ENCODE measurements at places on chromosomes 2 and 18.

GRCh38 chr2:44771522-44771921 lies 170.0 kb upstream of the SIX3 start:
- no peak for DNase-seq

DNA sequence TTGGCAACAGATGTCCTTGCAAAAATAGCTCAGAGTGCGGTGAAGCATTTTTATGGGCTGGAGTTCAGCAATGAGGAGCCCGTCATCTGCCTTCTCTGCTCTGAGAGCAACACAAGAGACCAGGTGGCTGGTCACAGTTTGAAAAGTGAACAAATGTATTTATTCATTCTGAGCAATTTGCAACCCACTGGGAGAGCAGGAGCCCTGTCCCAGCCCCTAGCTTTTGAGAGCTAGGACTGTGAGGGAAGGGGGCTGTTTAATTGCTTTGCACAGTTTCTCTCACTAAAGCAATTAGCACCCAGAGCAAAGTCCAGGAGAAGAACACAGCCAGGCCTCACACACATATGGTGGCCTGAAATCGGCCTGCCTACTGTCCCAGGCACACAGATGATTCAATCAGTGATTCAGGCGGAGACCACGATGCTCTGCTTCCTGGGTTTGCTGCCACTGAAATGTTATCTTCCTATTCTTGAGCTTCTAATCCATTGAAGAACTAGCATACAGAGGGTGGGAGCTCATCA lies 646.1 kb upstream of the ACVR2A start:
- DNase-seq, result no peak

GRCh38 chr2:238238311-238238765 lies 1.5 kb downstream of the HES6 start:
- no peak for DNase-seq

GRCh38 chr2:96642564-96643360 lies at the start of gene FER1L5:
TSS of gene FER1L5 (plus strand) at chr2:96642764. CDS start at chr2:96642837, 73 bp downstream.
- no peak for DNase-seq

GRCh38 chr2:130286983-130287655 lies 55.6 kb upstream of the IMP4 start:
- DNase-seq, result no peak

GRCh38 chr2:36438449-36438977 lies 82.9 kb downstream of the CRIM1 start:
- DNase-seq, result peak; percentile 31

GRCh38 chr2:105883911-105884694 lies 139.4 kb downstream of the NCK2 start:
- DNase-seq, result no peak

- no peak for DNase-seq
These were observed 69.3 kb downstream of the FARP2 start for GRCh38 chr2:241425368-241425767.

DNA sequence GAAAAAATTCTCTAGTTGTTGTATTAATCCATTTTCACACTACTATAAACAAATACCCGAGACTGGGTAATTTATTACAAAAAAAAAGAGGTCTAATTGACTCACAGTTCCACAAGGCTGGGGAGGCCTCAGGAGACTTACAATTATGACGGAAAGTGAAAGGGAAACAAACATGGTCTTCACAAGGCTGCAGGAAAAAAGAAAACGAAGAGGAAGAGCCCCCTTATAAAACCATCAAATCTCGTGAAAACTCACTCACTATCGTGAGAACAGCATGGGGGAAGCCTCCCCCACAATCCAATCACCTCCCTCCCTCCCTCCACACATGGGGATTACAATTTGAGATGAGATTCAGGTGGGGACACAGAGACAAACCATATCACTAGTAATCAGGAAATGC lies 61.7 kb upstream of the SPTBN1 start:
- no peak for DNase-seq

DNA sequence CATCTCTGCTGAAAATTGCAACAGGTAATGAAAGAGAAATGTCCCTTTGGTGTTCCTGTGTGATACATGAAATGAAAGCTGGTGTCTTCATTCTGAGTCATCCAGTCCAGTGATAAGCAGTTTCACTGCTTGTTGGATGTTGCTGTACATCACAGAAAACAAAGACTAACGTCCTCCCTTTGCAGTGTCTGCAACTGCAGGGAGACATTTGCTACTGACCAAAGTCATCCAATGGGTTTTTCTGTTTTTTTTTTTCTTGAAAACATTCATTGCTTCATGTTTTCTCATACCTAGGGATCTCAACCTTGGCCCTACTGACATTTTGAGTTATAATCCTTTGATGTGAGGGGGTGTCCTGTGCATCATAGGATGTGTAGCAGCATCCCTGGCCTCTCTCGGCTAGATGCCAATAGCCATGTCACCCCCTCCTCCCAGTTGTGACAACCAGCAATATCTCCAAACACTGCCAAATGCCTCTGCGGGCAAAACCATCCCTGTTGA lies 63.6 kb upstream of the FZD5 start:
- DNase-seq, result no peak

GRCh38 chr18:51051105-51051712 lies 21.2 kb downstream of the SMAD4 start:
- DNase-seq, result peak; percentile 63

DNA sequence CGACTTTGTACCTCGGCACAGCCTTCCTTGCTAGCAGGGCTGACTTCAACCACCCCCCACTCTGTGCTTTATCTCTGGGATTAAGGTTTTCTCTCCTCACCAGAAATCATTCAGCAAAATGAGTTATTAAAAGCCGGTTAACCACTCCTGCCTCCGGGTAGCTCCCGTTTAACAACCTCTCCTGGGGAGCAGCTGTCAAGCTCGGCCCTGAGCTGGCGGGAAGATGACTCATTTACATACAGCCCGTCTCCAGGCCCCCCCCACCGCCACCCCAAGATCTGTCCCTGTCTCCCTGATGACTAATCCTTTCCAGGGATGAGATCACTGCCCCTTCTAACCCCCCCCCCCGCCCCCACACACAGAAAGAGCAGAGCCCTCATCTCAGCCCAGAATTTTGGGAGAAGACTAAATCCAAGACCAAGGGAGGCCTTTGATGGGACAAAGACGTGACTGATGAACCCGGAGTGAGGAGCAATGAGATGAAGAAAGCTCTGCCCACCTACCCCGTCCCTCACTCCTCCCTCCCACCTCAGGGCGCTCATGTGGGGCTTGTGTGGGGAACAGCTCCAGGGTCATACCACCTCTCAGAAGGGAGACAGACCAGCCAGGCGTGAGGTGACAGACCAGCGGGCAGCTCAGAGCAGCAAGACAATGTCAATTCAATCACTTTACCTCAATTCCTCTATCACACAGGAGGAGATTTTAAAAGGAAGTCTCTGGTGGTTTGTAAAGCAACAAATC lies 131.4 kb downstream of the MSH2 start:
- no peak for DNase-seq

DNA sequence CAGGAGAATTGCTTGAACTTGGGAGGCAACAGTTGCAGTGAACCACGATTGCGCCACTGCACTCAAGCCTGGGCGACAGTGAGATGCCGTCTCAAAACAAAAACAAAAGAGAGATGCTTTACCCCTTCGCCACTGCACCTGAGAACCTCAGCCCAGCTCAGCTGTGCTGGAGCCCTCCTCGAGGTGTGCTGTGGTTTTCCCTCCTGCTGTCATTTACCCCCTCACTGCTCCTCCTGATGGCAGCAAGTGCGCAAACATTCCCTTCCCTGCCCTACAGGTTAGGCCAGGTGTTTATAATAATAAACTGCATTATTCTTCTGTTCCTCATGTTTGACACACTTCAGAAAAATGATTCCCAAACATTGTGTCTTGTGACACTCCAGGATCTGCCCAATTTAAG lies 8.4 kb downstream of the FBXO36 start:
- no peak for DNase-seq

- no peak for DNase-seq
These were observed 141.8 kb upstream of the CTNNA2 start for GRCh38 chr2:79370976-79371538.

DNA sequence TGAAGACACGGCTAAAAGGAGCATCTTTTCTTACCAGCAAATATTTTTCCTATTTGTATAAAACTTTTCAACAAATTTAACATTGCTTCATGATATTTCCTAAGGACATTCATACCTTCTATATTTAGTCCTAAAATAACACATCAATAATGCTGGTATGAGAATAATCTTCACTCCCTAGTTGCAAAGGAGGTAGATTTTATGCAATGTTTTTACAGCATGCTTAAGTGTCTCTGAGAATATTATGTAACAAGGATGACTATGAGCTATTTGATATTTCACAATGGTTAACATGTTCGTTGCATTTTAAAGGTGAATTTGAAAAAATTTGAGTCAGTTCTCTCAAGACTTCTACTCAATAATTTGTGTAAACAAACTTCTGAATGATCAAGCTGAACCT lies 506.7 kb downstream of the NUP35 start:
- DNase-seq, result no peak

DNA sequence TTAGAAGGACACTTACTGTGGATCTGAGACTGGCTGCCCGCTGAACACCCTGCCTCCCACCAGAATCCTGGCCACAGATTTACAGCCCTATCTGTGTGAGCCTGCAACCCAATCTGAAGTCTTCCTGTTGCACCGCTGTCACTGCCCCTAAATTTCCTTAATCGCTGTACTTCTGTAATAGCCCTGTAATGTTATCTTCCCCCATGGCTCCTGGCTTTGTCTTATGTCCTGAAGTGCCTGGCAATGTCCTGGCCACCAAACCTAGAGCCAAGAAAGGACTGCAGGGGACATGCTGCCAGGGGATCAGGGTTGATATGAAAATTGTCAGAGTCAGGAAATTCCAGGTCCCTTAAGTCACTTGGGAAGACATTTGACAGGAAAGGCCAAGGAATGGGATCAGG lies 52.7 kb downstream of the FHOD3 start:
- no peak for DNase-seq

- DNase-seq, result peak; percentile 90
These were observed 115.1 kb downstream of the DTNB start for GRCh38 chr2:25558262-25558661.

DNA sequence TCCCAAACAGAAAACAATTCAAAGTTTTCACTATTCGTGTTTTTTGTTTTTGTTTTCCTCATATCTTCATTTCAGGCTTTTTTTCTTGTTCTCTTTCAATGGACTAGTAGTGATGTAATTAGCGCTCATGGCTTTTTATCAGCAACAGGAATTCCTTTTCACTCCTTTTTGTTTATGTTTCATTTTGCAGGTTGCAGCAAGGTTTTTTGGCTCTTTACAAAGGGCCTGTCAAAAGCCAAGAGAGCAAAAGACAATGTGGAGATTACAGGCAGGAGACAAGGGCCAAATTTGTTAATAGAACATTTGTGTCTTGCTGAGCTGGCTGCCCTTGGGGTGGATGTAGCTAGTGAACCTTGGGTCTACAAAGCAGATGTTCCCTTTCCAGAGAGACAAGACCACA lies 467.4 kb upstream of the CDH20 start:
- no peak for DNase-seq

GRCh38 chr2:64675860-64676259 lies 22.1 kb upstream of the SERTAD2 start:
- DNase-seq, result peak; percentile 73

GRCh38 chr2:223007531-223007930 lies 44.5 kb upstream of the KCNE4 start:
- DNase-seq, result no peak

- no peak for DNase-seq
These were observed 107.5 kb upstream of the TEX51 start for GRCh38 chr2:126790987-126791780.

DNA sequence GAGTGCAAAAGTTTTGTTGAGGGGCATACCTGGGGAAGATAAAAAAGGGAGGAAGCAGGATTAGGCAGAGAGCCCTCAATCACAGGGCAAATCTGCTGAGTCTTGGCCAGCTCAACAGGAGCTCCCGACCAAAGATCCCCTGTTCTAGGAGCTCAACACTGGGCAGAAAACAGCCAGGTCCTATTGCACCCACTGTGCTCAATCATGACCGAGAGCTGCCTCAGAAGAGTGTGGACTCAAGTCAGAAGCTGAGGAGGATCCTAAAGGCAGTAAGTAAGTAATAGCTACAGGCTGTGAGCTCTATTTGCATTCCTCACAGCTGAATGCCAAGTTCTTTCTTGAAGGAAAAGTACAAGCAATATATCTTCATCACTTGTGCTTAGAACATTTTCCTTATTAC lies 334.4 kb upstream of the NRP2 start:
- DNase-seq, result no peak

GRCh38 chr2:163011000-163011399 lies 172.4 kb upstream of the KCNH7 start:
- no peak for DNase-seq

DNA sequence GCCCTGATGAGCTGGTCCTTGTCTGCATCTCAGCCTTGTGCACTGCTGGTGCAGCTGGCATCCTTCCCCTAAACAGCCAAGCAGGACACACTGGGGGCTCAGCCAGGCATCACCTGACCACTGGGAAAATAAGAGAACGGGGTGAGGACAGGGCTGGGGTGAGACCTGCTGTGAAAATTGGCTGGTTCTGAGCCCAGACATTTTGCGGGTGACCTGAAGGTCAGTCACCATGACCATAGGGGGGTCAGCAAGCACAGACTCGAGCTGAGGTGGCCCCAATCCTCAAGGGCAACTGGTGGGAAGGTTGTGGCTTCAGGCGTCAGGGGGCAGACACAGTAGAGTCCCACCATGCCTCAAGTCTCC lies 144.9 kb upstream of the TWIST2 start:
- no peak for DNase-seq

- no peak for DNase-seq
These were observed 98.6 kb downstream of the MSH2 start for GRCh38 chr2:47501374-47502200.

DNA sequence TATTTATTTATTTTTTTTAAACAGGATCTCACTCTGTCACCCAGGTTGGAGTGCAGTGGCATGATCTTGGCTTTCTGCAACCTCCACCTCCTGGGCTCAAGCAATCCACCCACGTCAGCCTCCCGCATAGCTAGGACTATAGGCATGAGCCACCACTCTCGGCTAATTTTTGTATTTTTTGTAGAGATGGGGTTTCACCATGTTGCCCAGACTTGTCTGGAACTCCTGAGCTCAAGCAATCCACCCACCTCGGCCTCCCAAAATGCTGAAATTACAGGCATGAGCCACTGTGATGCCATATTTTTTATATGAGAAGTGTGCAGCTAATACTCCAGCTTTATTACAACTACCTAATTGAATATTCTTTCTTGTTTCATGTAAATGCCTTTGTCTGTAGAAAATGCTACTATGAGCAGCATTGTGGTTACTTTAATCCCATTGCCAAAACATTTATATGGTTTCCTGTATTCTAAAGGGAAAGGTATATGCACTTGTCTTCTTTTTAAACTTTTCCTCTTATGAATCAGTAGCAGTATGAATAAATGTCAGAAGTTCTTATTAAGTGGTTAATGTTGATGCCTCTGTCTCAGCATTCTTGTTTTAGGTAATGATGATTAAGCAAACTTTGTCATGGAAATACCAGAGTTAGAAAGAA lies 9.5 kb upstream of the BCL2L11 start:
- no peak for DNase-seq

GRCh38 chr2:176496761-176497160 lies 227.5 kb downstream of the MTX2 start:
- peak; percentile 2 for DNase-seq
